ENCODE measurements at places on chromosomes 3 and 15. TPM values are rescaled to one million over a fixed set of nuclear protein-coding genes. Genes with fewer than 3 reads are reported as not detected.

The TEX9 gene
- 11.6 TPM for total RNA-seq

The ITIH3 gene
- 4.5 TPM for total RNA-seq

The EEFSEC gene
- total RNA-seq: 15.6 TPM

The ST3GAL6 gene
- 42.4 TPM for total RNA-seq

The ACVR2B gene
- total RNA-seq: 8.2 TPM

The ZNF660 gene
- total RNA-seq: 2.7 TPM

GRCh38 chr3:187044206-187044605, 95.1 kb downstream of the RPL39L start:
- no peak for DNase-seq
- no peaks in the 10 kb centered on the region for H3K27me3 ChIP-seq
- no peak overlapping the region for H3K27ac ChIP-seq
- peaks cover 48% of the 10 kb centered on the region for H3K4me1 ChIP-seq

DNA sequence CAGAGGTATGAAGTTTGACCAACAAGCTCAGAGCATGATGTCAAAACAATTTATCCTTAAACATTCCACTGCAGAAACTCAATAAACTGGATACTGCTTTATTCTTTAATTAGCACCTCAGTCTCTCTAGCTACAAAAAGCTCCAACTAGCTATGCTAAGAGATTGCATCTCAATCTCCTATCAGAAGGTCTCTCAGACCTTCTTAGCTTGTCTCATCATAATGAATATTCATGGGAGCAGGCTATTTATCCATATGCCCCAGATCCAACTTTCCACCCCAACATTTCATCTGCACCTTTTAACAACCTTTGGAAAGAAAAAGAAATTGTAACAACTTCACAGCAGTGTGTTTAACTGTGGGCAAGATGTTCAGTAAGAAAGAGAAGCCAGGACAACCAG, 11.3 kb upstream of the ZCWPW2 start:
- H3K4me1 ChIP-seq: peaks cover 11% of the 10 kb centered on the region
- H3K27ac ChIP-seq: no peak overlapping the region
- peaks cover 66% of the 10 kb centered on the region for H3K36me3 ChIP-seq
- DNase-seq: no peak

- no peak overlapping the region for H3K4me3 ChIP-seq
- no peak for DNase-seq
- no peaks in the 10 kb centered on the region for H3K27me3 ChIP-seq
- no peak overlapping the region for H3K27ac ChIP-seq
- no peaks in the 10 kb centered on the region for H3K36me3 ChIP-seq
Measured at GRCh38 chr3:142152384-142152783, 3.0 kb upstream of the TFDP2 start.

- no peaks in the 10 kb centered on the region for H3K27me3 ChIP-seq
- no peak for DNase-seq
- no peak overlapping the region for H3K4me3 ChIP-seq
- H3K27ac ChIP-seq: no peak overlapping the region
- no peaks in the 10 kb centered on the region for H3K36me3 ChIP-seq
- H3K4me1 ChIP-seq: no peaks in the 10 kb centered on the region
Measured at GRCh38 chr3:5690904-5691532, 503.5 kb downstream of the EDEM1 start.

- no peaks in the 10 kb centered on the region for H3K27me3 ChIP-seq
- no peaks in the 10 kb centered on the region for H3K36me3 ChIP-seq
- H3K4me1 ChIP-seq: no peaks in the 10 kb centered on the region
Measured at GRCh38 chr3:154018100-154018696, 103.0 kb upstream of the ARHGEF26 start.
